Stimulated activated CD4-positive, alpha-beta T cell treated with anti-CD3 and anti-CD28 coated beads, TNF-alpha, amount 100 ng/mL, for 1 hour (primary cell): ENCODE measurements at places on chromosomes 3 and 15.
A peak's percentile ranks its signal among the peaks of the same experiment; 100 is the strongest.

- no peak for DNase-seq
Measured at GRCh38 chr15:29889542-29890329, 67.5 kb upstream of the TJP1 start.

- no peak for DNase-seq
Measured at GRCh38 chr3:112086875-112087524, 811 bp downstream of the C3orf52 start.

GRCh38 chr15:98560338-98560737 lies 88.0 kb upstream of the IGF1R start:
- no peak for DNase-seq

GRCh38 chr3:124676236-124676635 lies 54.0 kb upstream of the UMPS start:
- no peak for DNase-seq

DNA sequence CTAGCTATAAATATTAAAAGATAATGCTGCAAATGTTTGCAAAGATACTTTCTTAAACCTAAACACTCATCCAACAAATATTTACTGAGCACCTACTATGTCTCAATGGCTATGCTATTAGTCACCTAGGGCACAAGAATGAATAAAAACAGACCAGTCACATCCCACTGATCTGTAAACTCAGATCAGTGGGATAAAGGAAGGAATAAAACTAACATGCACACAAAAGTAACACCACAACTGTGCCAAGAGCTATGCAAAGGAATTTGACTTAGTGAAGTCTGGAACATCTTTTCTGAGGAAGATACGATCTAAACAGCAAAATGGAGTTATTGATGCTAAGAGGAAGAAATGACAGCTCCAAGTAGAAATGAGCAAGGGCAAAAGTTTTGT lies 56.6 kb downstream of the CBLB start:
- no peak for DNase-seq

DNA sequence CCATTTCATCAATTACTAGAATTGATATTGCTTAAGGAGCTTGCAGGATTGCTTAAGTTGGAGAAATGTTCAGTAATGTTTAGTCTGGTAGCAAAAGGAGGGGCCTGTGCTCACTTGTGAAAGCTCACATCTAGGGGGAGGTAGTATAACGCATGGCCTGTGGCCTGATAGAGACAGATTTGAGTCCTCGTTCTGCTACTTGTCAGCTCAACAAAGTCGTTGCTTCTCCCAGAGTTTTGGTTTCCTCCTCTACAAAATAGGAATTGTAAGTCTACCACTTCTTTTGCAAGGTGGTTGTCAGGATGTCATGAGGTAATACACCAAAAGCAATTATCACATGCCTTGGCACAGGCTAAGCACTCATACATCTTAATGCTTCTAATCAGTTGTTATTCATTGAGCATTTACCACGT lies 1.3 kb downstream of the ST3GAL6 start:
- DNase-seq = no peak

DNA sequence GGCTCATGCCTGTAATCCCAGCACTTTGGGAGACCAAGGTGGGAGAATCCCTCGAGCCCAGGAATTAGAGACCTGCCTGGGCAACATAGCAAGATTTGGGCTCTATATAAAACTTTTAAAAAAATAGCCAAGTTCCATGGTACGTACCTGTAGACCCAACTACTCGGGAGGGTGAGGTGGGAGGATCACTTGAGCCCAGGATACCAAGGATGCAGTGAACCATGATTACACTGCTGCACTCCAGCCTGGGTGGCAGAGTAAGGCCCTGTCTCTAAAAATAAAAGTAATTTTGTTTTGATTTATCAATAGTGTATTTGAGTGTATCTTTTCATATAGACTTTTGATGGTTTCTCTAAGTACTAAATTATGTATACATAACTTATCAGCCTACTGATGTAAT lies 63.1 kb downstream of the LSM3 start:
- DNase-seq = no peak

GRCh38 chr15:78174401-78174800 lies 25.2 kb downstream of the IDH3A start:
- no peak for DNase-seq

- DNase-seq = peak; percentile 16
Measured at GRCh38 chr3:171049861-171050444, 23.4 kb upstream of the SLC2A2 start.

DNA sequence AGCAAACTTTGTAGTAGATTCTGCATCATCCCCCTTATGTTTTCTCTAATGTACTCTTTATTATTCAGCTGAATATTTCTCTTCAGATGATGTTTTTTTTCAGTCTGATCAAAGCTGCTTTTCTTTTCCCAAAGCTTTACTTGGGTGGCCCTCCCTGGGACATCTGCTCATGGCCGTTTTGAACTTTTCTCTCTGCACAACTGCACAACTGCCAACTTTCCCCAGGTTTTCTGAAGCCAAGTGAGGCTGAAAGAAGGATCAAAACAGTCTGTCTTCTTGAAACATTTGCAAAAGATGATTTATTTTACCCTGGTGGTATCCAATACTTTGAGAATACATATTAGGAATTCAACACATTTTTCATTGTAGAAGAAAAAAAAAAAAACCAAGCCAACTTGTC lies 43.0 kb downstream of the GASK1A start:
- no peak for DNase-seq

- no peak for DNase-seq
Measured at GRCh38 chr15:27670486-27671209, 428.5 kb downstream of the OCA2 start.

DNA sequence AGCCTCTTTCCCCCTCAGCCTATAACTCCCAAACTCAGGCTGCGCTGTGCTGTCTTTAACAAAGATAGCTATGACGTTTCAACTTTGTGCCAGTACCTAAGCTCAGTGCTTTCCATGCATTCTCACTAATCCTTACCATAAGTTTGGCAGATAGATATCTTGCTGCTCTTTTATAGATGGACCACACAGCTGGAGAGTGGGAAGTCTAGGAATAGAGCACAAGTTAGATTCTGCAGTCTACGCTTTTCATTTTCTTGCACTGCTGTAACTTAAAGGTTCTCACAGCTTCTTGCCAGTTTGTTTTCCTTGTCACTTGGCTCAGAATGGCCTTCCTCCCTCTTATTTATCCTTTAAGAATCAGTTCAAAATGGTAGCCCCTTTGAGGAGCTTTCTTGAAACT lies 468.8 kb downstream of the CNTN4 start:
- no peak for DNase-seq

DNA sequence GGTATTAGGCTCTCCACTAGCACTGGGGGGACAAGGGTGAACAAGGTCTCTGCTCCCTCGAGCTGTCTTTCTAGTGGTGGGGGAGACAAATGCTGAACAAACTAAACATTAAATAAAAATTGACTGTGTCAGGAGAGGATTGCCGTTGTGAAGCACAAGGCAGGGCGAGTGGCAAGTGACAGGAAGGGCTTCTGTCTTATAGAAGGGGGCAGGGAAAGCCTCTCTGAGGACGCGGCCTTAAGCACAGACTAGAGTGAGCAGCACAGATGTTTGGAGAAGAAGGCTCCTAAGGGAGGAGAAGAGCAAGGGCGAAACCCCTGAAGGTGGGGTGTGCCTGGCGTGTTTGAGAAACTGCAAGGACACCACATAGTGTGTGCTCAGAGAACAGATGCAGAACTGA lies 50.9 kb upstream of the ATP2B2 start:
- no peak for DNase-seq

DNA sequence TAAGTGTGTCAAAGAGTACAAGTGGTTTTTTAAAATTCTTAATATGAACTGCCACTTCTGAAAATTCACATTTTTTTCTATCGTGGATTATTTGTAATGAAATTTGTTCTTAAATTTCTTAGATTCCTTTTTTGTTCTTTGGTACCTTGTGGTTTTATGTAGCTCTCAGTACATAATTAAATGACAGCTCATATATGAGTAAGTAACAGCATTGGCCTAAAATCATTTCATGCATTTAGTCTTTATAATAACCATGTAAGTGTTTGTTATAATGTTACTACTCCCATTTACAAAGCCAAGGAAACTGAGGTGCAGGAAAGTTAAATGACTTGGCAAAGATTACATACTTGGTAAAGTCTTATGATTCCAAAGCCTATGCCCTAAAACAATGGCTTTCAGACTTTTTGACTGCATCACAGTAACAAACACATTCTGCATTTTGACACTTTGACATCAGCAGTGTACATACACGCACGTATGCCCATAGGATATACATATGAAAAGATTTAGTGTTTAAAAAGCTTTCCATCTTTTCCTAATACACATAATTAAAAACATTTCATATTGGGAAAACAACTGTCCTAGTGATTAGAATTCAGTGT lies 14.9 kb downstream of the SPRED1 start:
- no peak for DNase-seq

- DNase-seq = no peak
Measured at GRCh38 chr15:52184721-52185120, 6.5 kb downstream of the GNB5 start.

DNA sequence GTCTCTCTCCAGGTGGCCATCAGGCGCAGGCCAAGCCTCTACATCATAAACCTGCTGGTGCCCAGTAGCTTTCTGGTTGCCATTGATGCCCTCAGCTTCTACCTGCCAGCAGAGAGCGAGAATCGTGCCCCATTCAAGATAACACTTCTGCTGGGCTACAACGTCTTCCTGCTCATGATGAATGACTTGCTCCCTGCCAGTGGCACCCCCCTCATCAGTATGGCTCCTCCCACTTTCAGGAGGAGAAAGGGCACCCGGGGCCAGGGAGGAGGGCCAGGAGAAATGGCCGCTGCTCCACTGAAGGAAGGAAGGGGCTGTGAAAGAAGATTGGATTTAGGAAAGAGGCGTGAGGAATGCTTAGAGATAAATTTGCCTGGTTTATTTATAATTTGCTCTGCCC lies 6.6 kb downstream of the HTR3C start:
- DNase-seq = no peak

DNA sequence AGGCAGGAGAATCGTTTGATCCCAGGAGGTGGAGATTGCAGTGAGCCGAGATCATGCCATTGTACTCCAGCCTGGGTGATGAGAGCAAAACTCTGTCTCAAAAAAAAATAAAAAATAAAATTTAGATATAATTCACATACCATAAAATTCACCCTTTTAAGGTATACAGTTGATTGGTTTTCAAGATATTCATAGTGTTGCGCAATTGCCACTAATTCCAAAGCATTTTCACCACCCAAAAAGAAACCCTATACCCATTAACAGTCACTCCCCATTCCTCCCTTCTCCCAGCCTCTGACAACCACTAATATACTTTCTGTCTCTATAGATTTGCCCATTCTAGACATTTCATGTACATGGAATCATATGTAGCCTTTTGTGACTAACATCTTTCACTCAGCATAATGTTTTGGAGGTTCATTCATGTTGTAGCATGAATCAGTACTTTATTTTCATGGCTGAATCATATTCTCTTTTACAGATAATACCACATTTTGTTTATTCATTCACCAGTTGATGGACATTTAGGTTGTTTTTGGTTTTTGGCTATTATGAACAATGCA lies 116.7 kb downstream of the RASA2 start:
- DNase-seq = no peak

- DNase-seq = no peak
Measured at GRCh38 chr15:71349736-71350526, 234.7 kb downstream of the THSD4 start.
